ENCODE measurements at places on chromosomes 16 and 17.
A peak's percentile ranks its signal among the peaks of the same experiment; 100 is the strongest.

- no peak for DNase-seq
Observed at GRCh38 chr16:27929818-27930217, 133.7 kb downstream of the GSG1L start.

DNA sequence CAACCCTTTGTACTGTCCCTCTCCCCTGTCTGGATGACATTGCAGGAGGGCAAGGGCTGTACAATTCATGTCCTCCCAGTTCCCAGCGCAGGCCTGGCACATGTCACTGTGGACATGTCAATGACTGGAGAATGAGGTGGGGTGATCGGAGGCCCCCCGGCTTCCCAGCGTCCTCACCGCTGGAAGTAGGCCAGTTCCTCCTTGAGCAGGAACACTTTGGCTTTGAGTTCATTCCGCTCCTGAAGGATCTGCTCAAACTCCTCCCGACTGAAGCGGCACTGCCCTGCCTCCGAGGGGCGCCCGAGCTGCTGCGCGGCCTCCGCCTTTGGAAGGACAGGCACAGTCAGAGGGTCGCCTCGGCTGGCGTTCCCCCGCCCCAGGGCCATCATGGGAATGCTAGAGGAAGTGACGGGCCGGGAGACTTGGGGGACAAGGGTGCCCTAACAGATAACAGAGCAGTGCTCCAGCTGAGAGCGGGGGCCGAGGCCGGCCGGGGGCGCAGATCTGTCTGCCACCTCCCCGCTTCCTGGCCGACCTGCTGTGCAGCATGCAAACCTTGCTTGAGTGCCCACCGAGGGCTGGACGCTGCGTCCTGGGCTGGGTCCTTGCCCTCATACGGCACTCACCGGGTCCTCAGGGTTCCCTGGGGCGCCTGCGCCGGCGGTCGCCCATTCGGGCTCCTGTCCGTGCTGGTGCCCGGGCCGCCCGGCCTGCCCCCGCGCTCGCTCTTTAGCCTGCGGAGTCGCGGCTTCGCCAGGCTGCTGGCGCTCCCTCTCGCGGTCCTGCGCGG is 1.3 kb downstream of the RILP start:
- DNase-seq, result no peak

GRCh38 chr16:46583036-46583435 is 38.1 kb downstream of the SHCBP1 start:
- no peak for DNase-seq

DNA sequence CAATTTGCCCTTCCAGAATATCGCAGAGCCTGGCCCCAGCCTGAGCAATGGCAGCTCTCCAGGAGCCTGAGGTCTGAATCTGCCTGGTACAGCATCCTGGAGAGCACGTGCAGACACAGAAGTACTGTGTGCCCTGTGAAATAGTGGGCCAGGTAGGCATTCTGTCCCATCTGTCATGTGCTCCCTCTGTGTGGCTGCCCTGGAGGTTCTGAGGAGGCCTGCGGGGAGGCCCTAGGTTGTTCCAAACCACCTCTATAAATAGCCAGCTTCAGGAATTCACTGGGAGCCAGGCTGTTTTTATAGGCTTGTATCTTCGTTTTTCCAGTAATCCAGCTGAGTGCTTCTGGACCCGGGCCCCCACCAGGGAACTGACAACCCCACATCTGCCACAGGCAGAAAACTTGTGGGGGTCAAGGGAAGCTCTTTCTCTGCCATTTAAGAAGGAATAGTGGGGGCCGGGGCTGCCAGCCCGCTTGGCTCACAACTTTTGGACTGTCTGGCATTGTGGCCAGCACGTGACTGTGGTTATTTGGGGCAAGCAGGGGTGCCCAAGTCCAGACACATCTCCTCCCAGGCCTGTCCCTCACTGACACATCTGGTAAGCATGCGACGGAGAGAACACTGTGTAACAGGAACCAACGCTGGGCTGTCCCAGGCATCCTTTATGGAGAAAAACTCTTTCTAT is 356.3 kb upstream of the TNRC6C start:
- DNase-seq, result no peak

- DNase-seq, result peak; percentile 14
Observed at GRCh38 chr17:10631048-10631700, 25.9 kb downstream of the MYH3 start.

DNA sequence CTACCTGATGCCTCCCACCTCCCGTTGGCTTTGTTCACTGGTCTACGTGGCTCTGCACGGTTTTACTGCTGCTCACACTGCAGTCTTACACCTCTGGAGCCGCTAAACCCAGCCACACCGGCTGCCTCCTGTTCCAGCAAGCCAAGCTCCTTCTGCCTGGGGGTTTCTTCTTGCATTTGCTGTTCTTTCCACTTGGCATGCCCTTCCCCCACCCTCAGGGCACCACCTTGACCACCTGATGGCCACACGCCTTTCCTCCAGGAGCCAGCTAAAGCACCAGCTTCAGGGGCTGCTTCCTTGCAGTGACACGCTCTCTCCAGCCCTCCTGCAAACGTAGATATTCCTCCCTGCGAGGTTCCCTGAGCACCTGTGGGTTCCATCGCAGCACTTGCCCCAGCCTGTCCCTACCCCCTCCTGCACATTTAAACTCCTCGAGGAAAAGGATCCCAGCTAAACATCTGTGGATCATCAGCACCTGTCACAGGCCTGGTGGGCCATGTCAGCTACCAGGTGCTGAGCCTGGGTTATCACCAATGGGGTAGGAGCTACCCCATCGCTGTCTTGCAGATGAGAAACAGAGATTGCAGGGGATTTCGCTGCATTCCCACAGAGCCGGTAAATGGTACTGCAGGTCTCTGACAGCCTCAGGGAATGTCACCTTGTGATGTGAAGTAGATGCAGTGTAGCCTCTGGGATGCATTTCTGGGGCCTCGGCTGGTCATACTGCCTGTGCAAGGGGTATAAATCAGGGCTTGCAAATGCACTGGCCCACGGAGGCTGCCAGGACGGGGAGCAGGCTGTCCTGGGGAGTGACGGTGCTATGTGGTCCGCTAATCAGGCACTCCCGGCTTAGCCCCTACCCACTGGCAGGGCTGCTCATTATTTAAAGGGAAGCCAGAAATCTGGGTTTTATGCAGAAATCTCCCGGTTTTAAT is 285.2 kb downstream of the CPPED1 start:
- DNase-seq, result no peak

GRCh38 chr17:42475121-42475520 is 16.4 kb downstream of the ATP6V0A1 start:
- DNase-seq, result no peak

GRCh38 chr17:222172-222571 is 40.7 kb upstream of the DOC2B start:
- DNase-seq, result no peak

DNA sequence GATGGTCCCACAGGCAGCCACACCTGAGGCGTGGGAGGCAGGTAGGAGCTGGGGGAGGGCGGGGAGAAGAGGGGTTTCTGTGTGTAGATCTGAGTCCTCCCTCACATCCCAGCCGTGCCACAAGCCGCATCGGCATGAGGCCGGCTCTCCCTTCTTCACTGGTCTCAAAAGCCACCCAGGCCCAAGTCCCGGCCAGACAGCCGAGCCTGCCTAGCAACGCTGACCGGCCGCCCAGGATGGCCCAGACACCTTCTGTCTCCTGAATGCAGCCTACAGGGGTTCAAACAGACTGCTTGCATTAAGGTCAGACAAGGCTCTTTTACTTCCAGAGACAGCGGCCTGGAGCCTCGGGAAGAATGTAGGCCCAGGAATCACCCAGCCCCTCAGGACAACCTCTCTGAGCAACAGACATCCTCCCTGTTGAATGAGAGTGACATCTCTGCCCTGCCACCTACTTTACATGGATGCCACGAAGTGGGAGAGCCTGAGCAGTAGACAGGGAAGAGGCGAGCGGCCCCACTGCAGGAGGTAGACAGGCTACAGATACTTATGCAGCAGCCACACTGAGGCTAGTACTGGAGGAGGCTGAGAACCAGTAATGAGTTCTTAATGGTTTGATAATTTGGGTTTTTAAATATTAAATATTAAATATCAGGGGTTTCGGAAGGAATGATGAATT is 69.6 kb downstream of the N4BP1 start:
- no peak for DNase-seq

- DNase-seq, result no peak
Observed at GRCh38 chr17:56125830-56126819, 27.1 kb upstream of the ANKFN1 start.

GRCh38 chr16:67713647-67714273 is 5.4 kb downstream of the GFOD2 start:
- DNase-seq, result no peak

- DNase-seq, result no peak
Observed at GRCh38 chr17:9002227-9002605, 19.1 kb upstream of the NTN1 start.

Measured in hypothalamus (tissue), 51 donors.